ENCODE measurements at places on chromosomes 13 and 19. TPM values are rescaled to one million over a fixed set of nuclear protein-coding genes. Genes with fewer than 3 reads are reported as not detected.

Gene ZNF730
- polyA plus RNA-seq, result not detected

- DNase-seq, result no peak
Observed at GRCh38 chr19:35828692-35829301, 16.2 kb upstream of the PRODH2 start.

GRCh38 chr19:13975870-13976269, 23.6 kb downstream of the DCAF15 start:
- DNase-seq, result no peak

DNA sequence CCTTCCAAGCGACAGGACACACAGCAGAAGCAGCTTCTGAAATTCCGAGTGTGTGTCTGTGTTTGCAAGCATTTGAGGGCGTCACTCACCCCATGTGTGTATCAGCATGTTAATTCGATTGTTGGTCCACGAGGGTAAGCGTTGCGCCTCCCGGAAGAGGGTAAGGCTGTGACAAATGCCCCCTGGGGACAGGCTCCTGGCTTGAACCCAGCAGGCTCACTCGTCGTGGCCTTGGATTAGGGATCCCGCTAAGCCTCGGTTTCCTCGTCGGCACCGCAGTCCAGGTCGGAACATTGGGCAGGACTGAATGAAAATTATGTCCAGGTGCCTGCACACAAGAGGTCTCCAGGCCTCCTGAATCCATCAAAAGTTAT, 606 bp upstream of the STXBP2 start:
- no peak for DNase-seq

DNA sequence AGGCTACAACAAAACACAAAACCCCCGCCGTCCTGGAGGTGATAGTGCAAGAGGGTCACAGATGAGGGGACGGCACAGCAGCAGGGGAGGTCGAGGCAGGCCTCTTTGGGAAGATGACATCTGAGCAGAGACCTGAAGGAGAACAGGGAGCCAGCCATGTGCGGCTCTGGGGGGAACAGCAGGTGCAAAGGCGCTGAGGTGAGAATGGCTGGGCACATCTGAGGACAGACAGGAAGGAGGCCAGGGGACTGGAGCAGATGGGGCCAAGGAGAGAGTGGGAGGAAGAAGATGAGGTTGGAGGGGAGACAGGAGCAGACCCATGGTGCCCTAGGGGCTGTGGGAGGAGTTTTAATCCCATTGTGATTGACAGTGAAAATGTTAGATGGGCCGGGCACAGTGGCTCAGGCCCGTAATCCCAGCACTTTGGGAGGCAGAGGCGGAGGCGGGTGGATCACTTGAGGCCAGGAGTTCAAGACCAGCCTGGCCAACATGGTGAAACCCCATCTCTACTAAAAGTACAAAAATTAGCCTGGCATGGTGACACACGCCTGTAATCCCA, 1.8 kb upstream of the CKM start:
- DNase-seq, result no peak
